ENCODE measurements at places on chromosomes 2 and 18. TPM values are rescaled to one million over a fixed set of nuclear protein-coding genes. Genes with fewer than 3 reads are reported as not detected.

Gene CREG2
- total RNA-seq: not detected

DNA sequence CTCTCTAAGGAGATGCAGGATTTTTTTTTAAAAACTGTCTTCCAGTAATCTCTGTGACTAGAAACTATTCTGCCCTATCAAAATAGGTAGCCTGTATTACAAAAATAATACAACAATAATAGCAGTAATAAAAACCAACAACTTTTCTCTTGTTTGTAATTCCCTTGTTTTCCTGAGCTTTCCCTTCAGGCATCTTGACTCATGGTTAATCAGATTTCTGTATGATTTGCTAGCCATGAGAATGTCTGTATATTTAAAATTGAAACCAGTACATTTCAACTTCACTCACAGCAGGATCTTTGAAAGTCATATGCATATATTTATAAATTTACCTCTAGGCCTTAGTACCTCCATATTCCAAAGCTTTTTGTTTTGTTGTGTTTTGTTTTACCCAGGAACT lies 38.2 kb downstream of the SLC4A10 start:
- no peaks in the 10 kb centered on the region for H3K4me1 ChIP-seq
- no peaks in the 10 kb centered on the region for H3K27me3 ChIP-seq
- no peak for DNase-seq
- H3K4me3 ChIP-seq: no peak overlapping the region
- H3K27ac ChIP-seq: no peak overlapping the region

Gene CAPN14
- not detected for total RNA-seq

DNA sequence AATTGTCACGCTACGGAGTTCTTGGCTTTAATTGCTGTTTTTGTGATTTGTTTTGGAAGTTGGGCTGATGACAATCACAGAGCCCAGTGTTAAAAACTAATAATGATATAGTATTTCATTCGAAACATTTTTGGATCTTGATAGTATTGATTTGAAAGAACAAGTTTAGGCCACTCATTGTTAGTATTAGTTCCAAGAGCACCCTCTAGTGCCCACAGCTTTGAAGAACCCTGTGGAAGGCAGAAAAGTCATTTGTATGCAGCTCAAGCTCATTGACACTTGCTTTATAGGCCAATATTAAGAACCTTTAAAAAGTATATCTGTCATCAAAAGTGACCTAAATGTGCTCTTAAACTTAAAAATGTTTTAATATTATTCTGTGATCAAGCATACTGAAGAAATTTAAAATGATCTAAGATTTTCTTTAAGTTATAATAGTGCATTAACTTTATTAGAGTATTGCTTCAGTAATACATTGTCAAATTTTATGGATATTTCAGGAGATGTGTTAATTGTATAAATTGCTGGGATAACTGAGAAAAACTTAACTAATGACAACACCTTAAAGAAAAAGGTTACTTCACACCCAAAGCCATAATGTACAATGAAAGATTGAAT lies 191.0 kb downstream of the GRB14 start:
- no peak overlapping the region for H3K4me3 ChIP-seq
- H3K36me3 ChIP-seq: no peaks in the 10 kb centered on the region
- H3K27me3 ChIP-seq: no peaks in the 10 kb centered on the region
- no peaks in the 10 kb centered on the region for H3K4me1 ChIP-seq
- no peak overlapping the region for H3K27ac ChIP-seq
- no peak for DNase-seq

GRCh38 chr2:113102133-113102532 lies 25.3 kb upstream of the IL1RN start:
- no peaks in the 10 kb centered on the region for H3K36me3 ChIP-seq
- H3K27ac ChIP-seq: no peak overlapping the region
- no peaks in the 10 kb centered on the region for H3K27me3 ChIP-seq
- no peak overlapping the region for H3K4me3 ChIP-seq

DNA sequence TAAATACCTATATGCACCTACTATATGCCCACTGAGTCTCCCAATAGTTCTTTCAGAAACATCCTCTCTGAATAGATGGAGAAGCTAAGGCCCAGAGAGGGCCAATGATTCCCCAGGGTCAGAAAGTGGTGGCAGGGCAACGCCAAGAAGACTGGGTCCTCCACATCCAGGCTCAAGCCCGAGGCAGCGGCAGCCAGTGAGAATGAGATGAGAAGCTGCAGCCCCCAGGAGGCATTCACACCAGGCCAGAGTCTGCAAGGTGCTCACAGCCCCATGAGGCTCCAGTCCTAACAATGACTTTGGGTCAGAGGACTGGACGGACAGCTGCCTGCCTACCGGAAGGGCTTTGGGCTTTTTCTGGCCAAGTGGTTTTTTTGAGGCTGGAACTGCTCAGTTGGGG lies 3.5 kb downstream of the TEX261 start:
- H3K27me3 ChIP-seq: no peaks in the 10 kb centered on the region
- no peak overlapping the region for H3K27ac ChIP-seq
- H3K4me3 ChIP-seq: no peak overlapping the region
- no peak for DNase-seq
- peaks cover 39% of the 10 kb centered on the region for H3K4me1 ChIP-seq
- H3K36me3 ChIP-seq: peaks cover 61% of the 10 kb centered on the region

DNA sequence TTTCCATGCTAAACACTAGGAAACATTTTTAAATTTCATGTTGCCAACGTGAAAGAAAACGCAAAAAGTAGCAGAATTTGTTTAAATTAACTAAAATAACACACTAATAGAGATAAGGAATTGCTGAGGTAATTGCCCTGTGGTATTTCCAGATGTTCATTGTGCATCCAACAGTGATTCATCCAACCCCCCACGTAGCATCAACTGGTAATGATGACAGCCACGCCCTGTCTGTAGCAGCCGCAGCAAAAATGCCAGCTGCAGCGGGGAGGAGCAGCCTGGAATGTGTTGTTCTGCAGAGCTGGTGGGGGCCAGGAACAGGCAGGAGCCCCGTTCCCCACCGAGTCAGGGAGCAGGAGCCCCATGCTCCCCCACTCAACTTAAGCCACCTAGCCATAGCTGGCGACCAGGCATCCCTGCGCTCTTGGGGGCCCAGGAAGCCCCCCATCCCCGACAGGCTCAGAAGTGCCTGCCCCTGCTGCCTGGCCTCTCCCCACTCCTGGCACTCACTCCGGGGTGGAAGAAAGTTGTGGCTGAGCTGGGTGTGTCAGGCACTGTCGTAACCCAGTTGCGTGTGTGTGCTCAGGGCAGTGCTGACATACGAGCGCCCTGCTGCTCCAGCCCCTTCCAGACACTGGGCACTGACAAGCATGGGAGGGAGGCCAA lies 695.1 kb upstream of the ACVR2A start:
- no peak overlapping the region for H3K27ac ChIP-seq
- no peak for DNase-seq
- no peaks in the 10 kb centered on the region for H3K27me3 ChIP-seq
- no peaks in the 10 kb centered on the region for H3K4me1 ChIP-seq

DNA sequence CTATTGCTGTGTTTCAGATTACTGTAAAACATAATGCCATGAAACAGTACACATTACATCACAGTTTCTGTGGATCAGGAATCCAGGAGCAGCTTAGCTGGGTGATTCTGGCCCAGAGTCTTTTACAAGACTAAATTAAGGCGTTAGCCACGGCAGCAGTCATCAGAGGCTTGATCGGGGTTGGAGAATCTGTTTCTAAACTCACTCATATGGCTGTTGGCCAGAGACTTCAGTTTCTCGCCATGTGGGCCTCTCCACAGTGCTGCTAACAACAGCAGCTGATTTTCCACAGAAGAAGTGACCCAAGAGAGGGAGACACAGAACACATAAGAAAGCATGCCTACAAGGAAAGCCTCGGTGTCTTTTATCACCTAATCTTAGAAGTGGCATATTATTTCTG lies 89.2 kb upstream of the MYO3B start:
- H3K36me3 ChIP-seq: no peaks in the 10 kb centered on the region
- DNase-seq: peak; percentile 44
- no peak overlapping the region for H3K4me3 ChIP-seq
- H3K27me3 ChIP-seq: no peaks in the 10 kb centered on the region

- DNase-seq: no peak
- no peaks in the 10 kb centered on the region for H3K4me1 ChIP-seq
- no peaks in the 10 kb centered on the region for H3K27me3 ChIP-seq
- no peak overlapping the region for H3K4me3 ChIP-seq
- no peak overlapping the region for H3K27ac ChIP-seq
Measured at GRCh38 chr2:137689549-137689948, 274.7 kb upstream of the HNMT start.

DNA sequence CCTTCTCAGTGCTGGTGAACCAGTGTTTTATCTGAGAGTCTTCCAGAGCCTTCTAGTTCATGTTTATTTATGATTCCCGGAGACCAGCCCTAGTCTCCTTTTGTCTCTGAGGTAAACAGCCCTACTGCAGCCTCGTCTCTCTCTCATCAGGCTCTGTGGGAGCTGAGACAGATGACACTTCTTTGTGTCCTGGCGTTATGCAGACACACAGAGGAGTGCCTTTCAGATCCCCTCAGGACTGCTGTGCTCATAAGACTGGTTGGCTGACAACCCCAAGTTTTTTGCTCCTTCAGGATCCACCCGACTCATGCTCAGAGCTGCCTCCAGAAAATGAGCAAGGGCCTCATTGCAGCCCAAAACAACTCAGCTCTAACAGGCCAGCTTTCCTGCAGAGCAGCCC lies 523.8 kb upstream of the SPHKAP start:
- H3K4me1 ChIP-seq: no peaks in the 10 kb centered on the region
- no peak for DNase-seq
- no peak overlapping the region for H3K4me3 ChIP-seq
- no peak overlapping the region for H3K27ac ChIP-seq

DNA sequence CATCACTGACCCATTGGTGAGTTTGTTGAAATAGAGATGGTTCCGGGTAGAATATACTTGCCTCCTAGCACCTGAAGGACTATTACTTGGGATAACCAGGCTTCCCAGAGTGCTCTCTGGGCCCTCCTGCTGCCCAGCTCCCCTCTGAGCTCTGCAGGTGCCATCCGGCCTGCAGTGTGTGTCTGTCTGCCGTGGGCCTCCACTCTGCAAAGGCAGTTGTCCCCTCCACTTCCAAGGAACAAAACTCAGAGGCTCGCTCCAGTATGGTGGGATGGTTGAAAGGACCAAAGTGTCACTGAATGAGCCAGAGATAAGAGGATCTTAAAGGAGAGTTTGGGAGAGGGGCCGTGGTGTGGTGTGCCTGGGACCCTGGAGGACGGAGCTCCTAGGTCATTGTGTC lies 57.3 kb downstream of the SH3BP4 start:
- H3K4me3 ChIP-seq: no peak overlapping the region
- no peaks in the 10 kb centered on the region for H3K36me3 ChIP-seq
- no peak for DNase-seq

DNA sequence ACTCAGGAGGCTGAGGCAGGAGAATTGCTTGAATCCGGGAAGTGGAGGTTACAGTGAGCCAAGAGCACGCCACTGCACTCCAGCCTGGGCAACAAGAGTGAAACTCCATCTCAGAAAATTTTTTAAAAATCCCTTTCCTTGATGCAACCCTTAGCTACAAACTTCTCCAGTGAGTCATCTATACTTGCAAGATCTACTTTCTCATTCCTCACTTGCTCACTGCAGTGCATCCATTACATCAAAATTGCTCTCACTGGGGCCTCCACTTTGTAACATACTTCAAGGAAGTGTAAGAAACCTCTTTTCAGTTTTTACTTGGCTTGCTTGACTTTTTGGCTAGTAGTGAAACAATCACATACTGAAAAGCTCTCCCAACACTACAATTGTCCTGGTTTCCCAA lies 65.3 kb downstream of the REEP1 start:
- no peak overlapping the region for H3K27ac ChIP-seq
- no peak overlapping the region for H3K4me3 ChIP-seq
- no peaks in the 10 kb centered on the region for H3K27me3 ChIP-seq

Gene TCF4
- total RNA-seq: 74.1 TPM

GRCh38 chr2:169584005-169584877 lies at the start of gene PPIG:
TSS of gene PPIG (plus strand) at chr2:169584351. CDS start at chr2:169604042, 19,691 bp downstream.
- H3K4me1 ChIP-seq: peaks cover 20% of the 10 kb centered on the region
- DNase-seq: peak; percentile 98
- no peaks in the 10 kb centered on the region for H3K36me3 ChIP-seq

Gene CYP27A1
- 15.8 TPM for total RNA-seq

DNA sequence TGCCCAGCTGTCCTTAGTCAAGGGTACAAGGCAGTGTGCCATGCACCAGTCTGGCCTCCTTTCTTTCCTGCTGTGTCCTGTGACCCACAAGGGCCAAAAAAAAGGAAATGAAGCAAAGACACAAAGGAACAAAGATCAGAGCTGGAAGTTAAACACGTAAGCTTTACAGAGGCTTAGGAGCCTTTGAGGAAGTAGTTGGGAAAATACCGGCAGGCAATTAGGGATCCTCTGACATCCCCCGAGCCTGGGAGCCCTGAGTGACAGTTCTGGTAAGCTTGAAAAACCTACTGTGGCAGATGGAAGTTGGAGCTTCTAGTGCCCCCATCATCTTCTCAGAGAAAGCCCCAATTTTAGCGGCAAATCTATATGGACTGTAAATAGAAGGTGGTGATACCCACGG lies 78.5 kb downstream of the SPRED2 start:
- H3K36me3 ChIP-seq: no peaks in the 10 kb centered on the region
- DNase-seq: peak; percentile 53
- H3K27ac ChIP-seq: peak overlapping the region; percentile 25
- H3K4me3 ChIP-seq: no peak overlapping the region
- no peaks in the 10 kb centered on the region for H3K27me3 ChIP-seq
- H3K4me1 ChIP-seq: peaks cover 19% of the 10 kb centered on the region

DNA sequence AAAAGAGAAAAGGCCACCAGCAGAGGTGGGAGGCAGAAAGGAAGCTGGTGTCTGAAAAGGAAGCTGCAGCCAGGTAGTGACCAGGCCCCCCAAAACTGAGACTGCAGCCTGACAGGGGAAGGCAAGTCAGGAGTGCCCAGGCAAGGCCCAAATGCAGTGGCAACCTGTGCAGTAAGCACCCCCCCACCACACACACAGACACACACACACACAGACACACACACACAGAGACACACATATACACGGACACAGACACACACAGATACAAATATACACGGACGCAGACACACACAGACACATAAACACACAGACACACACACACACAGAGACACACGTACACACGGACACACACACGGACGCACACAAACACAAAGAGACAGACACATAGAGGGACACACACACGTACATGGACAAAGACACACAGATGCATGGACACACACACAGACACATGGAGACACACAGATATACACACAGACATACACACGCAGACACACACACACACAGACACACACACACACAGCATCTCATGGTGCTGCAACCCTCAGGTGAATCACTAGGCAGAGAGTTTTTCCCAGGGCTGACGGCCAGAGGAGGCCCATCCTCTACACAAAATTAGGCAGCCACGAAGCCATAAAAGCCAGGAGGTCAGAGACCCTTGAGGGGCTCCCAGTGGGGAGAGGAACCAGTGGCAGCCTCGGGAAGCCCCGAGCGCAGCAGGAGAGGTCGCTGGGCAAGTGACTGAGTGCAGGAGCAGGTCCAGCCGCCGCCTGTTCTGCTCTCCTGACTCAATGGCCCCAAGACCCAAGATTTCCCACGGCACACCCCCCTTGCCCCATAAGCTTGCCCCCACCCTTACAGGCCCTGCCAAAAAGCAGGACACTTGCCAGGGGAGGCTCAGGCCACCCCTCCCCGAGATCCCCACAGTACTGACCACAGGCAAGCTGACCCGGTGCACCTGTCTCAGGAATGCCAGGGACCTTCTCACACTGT lies 6.3 kb downstream of the SDC1 start:
- DNase-seq: no peak
- no peaks in the 10 kb centered on the region for H3K36me3 ChIP-seq
- H3K27ac ChIP-seq: peak overlapping the region; percentile 82
- H3K4me3 ChIP-seq: no peak overlapping the region
- H3K4me1 ChIP-seq: peaks cover 75% of the 10 kb centered on the region

All from stomach (tissue), 19 donors.